Endodermal cell (in vitro differentiated cells): ENCODE measurements at places on chromosomes 2 and 18. TPM values are rescaled to one million over a fixed set of nuclear protein-coding genes. Genes with fewer than 3 reads are reported as not detected.

DNA sequence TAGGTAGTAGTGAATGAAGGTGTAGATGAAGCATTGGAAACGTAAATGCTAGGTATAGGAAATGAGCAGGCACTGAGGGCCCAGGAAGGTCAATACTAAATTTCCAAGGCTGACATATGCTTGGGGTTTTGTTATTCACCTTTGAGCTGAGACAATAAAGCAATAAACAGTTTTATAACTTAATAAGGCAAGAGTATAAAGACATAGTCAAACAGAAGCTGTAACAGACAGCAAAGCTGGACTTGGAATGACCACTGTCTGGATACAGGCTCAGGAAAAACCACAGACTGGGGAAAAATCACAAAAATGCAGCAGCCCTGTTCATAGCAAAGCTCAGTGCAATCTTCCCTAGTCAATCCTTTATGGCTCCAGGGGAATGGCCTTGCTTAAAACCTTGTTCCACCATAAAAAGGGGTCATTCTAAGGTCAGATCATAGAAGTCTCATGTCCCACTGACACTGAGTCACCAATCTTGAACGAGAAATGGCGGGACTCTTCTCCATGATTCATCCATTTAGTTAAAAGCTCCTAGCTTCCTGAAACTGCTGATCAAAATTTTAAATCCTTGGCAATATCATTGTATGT is 493.3 kb downstream of the CMPK2 start:
- H3K27me3 ChIP-seq = no peaks in the 10 kb centered on the region
- no peak overlapping the region for H3K4me3 ChIP-seq
- H3K27ac ChIP-seq = no peak overlapping the region

MERTK gene
- total RNA-seq = 29.5 and 36.6 TPM in 2 replicates

PSMA8 gene
- total RNA-seq = not detected in 3 replicates

DNA sequence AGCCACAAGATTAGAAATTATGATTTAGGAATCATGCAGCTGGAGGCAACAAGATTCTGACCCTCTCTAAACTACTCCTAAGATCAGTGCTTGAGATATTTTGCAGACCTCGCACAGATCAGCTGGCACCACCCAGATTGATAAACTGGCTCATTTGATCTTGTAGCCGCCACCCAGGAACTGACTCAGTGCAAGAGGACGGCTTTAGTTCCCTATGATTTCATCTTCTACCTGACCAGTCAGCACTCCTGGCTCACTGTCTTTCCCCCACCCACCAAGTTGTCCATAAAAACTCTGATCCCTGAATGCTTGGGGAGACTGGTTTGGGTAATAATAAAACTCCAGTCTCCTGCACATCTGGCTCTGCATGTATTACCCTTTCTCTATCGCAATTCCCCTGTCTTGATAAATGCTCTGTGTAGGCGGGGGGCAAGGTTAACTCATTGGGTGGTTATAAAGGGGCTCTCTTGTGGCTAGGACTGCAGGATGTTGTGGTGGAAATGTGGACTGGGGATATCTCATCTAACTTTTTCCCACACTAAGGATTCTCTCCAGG is 96.1 kb downstream of the ARL6IP6 start:
- H3K4me1 ChIP-seq = peaks cover 8% of the 10 kb centered on the region
- H3K27me3 ChIP-seq = no peaks in the 10 kb centered on the region
- no peak for DNase-seq
- H3K27ac ChIP-seq = no peak overlapping the region

GRCh38 chr2:23554054-23554697 is 169.2 kb downstream of the KLHL29 start:
- no peaks in the 10 kb centered on the region for H3K27me3 ChIP-seq
- H3K4me1 ChIP-seq = no peaks in the 10 kb centered on the region
- H3K36me3 ChIP-seq = no peaks in the 10 kb centered on the region
